Melanocyte of skin (primary cell): ENCODE measurements at places on chromosomes 13 and 19. TPM values are rescaled to one million over a fixed set of nuclear protein-coding genes. Genes with fewer than 3 reads are reported as not detected.

The ACP7 gene
- total RNA-seq = 2.1 and 2.2 TPM in 2 replicates

The KLK4 gene
- not detected in 2 replicates for total RNA-seq

The ZNF585A gene
- 6.6 and 6.7 TPM in 2 replicates for total RNA-seq

The ELAVL3 gene
- total RNA-seq = not detected in 2 replicates

The KRTDAP gene
- not detected in 2 replicates for total RNA-seq

The PRR22 gene
- total RNA-seq = 1.4 and 1.5 TPM in 2 replicates

The CDX2 gene
- total RNA-seq = not detected in 2 replicates

The ZNF729 gene
- not detected in 2 replicates for total RNA-seq

The GRAMD1A gene
- 23.1 and 27.3 TPM in 2 replicates for total RNA-seq

The ANGPTL8 gene
- not detected in 2 replicates for total RNA-seq

The ANKLE1 gene
- total RNA-seq = 0.77 and 2.3 TPM in 2 replicates

The SYNGR4 gene
- not detected in 2 replicates for total RNA-seq

The MEIOSIN gene
- under 0.01 TPM in 1 of 2 replicates, not detected in the other for total RNA-seq

The ANKRD24 gene
- total RNA-seq = 0.62 TPM in 1 of 2 replicates, not detected in the other

The PTPRH gene
- total RNA-seq = 6.2 and 12.4 TPM in 2 replicates

The CALR gene
- total RNA-seq = 2,282 and 2,509 TPM in 2 replicates

The ZNRF4 gene
- total RNA-seq = not detected in 2 replicates

The USHBP1 gene
- total RNA-seq = not detected in 2 replicates

The SRRM5 gene
- not detected in 2 replicates for total RNA-seq

The SLC8A2 gene
- 0.36 and 1.0 TPM in 2 replicates for total RNA-seq

The ZNF568 gene
- total RNA-seq = 7.0 and 11.1 TPM in 2 replicates

The MYBPC2 gene
- total RNA-seq = not detected in 2 replicates

The CERS4 gene
- total RNA-seq = 50.1 and 61.3 TPM in 2 replicates

The BLOC1S3 gene
- total RNA-seq = 4.5 and 6.7 TPM in 2 replicates

The LNX2 gene
- 19.3 and 22.4 TPM in 2 replicates for total RNA-seq
